Esophagus (tissue), 2 donors: ENCODE measurements at places on chromosomes 3 and 15. TPM values are rescaled to one million over a fixed set of nuclear protein-coding genes. Genes with fewer than 3 reads are reported as not detected.

Gene SLC6A1
- 6.9 TPM for polyA plus RNA-seq

Gene CCR3
- polyA plus RNA-seq = not detected

Gene GPR176
- 0.22 TPM for polyA plus RNA-seq

Gene PGBD4
- 0.71 TPM for polyA plus RNA-seq

Gene SLC51B
- 0.12 TPM for polyA plus RNA-seq

Gene POLG
- polyA plus RNA-seq = 48.1 TPM

Gene ZNF80
- 0.05 TPM for polyA plus RNA-seq

Gene ADAMTS9
- polyA plus RNA-seq = 3.1 TPM

Gene SCAANT1
- not detected for polyA plus RNA-seq

Gene XYLB
- polyA plus RNA-seq = 1.5 TPM

Gene C3orf80
- polyA plus RNA-seq = 5.5 TPM

Gene SSUH2
- polyA plus RNA-seq = 0.22 TPM

Gene CATSPER2
- 2.1 TPM for polyA plus RNA-seq

Gene CCDC50
- polyA plus RNA-seq = 12.8 TPM

Gene TMEM207
- not detected for polyA plus RNA-seq

Gene CHRM5
- not detected for polyA plus RNA-seq

Gene PLSCR5
- not detected for polyA plus RNA-seq

Gene SLC12A1
- not detected for polyA plus RNA-seq

Gene CPEB1
- 0.41 TPM for polyA plus RNA-seq

Gene SIN3A
- polyA plus RNA-seq = 7.2 TPM

Gene EOMES
- polyA plus RNA-seq = 0.06 TPM

Gene IRAK2
- 7.1 TPM for polyA plus RNA-seq

Gene CCR2
- polyA plus RNA-seq = 0.24 TPM

Gene CFAP20DC
- polyA plus RNA-seq = 8.1 TPM

Gene CEMIP
- polyA plus RNA-seq = 2.2 TPM

Gene TTLL13
- polyA plus RNA-seq = 0.04 TPM

Gene NR2E3
- polyA plus RNA-seq = 1.7 TPM

Gene LIPH
- polyA plus RNA-seq = 14.2 TPM

Gene ZPLD1
- not detected for polyA plus RNA-seq

Gene ZNF619
- polyA plus RNA-seq = 1.1 TPM

Gene CASR
- polyA plus RNA-seq = not detected

Gene SHF
- polyA plus RNA-seq = 2.4 TPM

Gene ARHGEF3
- 13.2 TPM for polyA plus RNA-seq

Gene LCTL
- polyA plus RNA-seq = not detected

Gene NPAP1
- under 0.01 TPM for polyA plus RNA-seq

Gene SLC28A2
- polyA plus RNA-seq = not detected

Gene ROPN1
- not detected for polyA plus RNA-seq

Gene C3orf70
- polyA plus RNA-seq = 1.5 TPM

Gene C3orf22
- not detected for polyA plus RNA-seq

Gene VGLL3
- polyA plus RNA-seq = 0.54 TPM

Gene MYLK
- polyA plus RNA-seq = 104 TPM

Gene NMD3
- polyA plus RNA-seq = 19.7 TPM

Gene STAC
- 0.49 TPM for polyA plus RNA-seq

Gene CLDN1
- 28.8 TPM for polyA plus RNA-seq

Gene SAMMSON
- 0.47 TPM for polyA plus RNA-seq

Gene ACTC1
- polyA plus RNA-seq = 1.0 TPM

Gene SPTBN5
- 9.3 TPM for polyA plus RNA-seq

Gene BCHE
- 4.4 TPM for polyA plus RNA-seq

Gene ATOSA
- 28.1 TPM for polyA plus RNA-seq
